HT1080 (cell line): ENCODE measurements at places on chromosomes 7 and 10. TPM values are rescaled to one million over a fixed set of nuclear protein-coding genes. Genes with fewer than 3 reads are reported as not detected.

CNOT4 gene
- 9.3 and 13.2 TPM in 2 replicates for total RNA-seq

PIP gene
- total RNA-seq: not detected in 2 replicates

- no peak for DNase-seq
Observed at GRCh38 chr10:19817231-19817933, 1.1 kb downstream of the PLXDC2 start.

LIPF gene
- not detected in 2 replicates for total RNA-seq

DIP2C gene
- total RNA-seq: 2.4 and 3.2 TPM in 2 replicates

ABCB8 gene
- 29.4 and 37.0 TPM in 2 replicates for total RNA-seq

LEP gene
- not detected in 2 replicates for total RNA-seq

VAX1 gene
- total RNA-seq: not detected in 2 replicates

RAB19 gene
- total RNA-seq: not detected in 2 replicates

GRCh38 chr7:28717445-28718054 is 240.6 kb downstream of the TRIL start:
- no peak for DNase-seq

DNA sequence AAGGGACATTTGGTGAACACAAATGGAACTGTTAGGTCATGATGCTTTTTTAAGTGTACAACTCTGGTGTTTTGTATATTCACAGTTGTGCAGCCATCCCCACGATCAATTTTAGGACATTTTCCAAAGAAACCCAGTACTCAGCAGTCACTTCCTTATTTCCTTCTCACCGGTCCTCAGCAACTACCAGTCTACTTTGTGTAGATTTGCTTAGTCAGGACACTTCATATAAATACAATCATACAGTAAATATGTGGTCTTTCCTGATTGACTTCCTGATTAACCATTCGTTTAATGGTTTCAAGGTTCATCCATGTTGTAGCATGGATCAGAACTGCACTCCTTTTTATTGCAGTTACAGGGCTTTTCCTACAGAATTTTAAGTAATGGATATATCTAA is 14.4 kb downstream of the SGPL1 start:
- no peak for DNase-seq
